ENCODE measurements at places on chromosomes 7 and 10. TPM values are rescaled to one million over a fixed set of nuclear protein-coding genes. Genes with fewer than 3 reads are reported as not detected.

DNA sequence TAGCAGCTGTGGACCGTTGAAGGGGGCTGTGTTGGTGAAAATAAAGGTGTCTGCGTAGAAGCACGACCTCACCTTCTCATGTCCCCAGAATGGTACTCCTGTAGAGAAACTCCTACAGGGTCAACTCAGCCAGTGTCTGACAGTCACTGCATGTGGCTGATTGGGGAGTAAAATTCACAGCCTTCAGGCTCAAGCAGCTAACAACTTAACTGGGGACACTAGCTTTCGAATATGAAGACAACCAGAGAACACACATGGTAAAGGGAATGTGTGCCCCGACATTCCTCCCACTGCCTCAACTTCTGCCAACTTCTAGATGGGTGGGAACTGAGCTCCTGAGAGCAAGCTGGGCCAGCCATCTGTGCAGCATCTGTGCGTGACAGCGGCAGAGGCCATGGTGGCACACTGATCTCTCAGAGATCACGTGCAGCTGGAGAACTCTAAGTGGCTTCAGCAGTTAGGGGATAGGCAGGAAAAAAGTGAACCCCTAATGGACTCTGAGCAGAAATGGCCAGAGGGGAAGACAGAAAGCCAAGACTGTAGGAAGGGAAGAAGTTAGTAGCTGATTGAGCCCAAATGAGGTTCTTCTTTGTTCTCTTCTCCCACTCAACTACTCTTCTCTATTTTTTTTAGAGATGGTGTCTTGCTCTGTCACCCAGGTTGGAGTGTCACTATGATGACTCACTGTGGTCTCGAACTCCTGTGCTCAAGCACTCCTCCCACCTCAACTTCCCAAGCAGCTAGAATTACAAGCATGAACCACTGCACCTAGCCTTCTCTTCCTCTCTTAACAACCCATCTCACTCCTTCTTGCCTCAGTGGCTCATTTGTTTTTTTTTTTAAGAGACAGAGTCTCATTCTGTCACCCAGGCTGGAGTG is 280.8 kb downstream of the ZEB1 start:
- DNase-seq, result no peak

DNA sequence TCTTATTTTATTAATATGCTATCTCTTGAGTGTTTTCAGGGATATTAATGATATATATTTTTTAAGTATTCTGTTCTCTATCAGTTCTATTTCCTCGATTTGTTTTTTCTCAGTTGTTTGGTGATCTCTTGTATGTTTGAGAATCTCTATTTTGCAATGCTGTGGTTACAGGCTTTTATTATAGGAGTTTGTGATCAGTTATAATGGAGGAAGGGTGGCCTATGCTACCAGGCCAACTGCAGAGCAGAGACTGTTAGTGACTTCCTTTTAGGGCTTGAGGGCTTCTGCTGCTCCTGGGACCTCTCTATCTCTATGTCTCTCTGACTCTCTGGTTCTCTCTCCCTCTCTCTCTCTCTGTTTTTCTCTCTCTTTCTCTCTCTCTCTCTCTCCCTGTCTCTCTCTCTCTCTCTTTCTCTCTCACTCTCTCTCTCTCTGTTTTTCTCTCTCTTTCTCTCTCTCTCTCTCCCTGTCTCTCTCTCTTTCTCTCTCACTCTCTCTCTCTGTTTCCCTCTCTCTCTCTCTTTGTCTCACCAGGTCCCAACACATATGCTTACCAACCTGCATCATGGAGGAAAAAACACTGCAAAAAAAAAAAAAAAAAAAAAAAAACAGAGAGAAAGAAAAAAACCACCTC is 69.4 kb upstream of the CAV2 start:
- no peak for DNase-seq

DNA sequence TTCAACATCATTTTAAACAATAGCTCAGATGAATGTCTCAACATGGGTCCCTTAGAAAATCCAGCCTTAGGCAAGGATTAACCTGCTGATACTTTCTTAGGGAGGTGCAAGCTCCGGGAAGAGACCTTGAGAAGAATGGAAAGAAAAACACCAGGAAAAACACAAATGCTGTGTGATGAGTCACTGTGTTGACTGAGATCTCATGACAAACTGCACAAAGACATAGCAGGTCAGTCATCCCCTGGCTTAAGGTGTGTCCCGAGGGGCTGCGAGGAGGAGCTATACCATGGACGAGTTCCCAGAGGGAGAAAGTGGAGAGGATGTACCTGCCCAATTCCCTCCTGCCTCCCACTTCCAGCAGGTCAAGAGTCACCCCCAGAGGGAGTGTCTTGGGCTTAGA is 98.0 kb downstream of the TEX36 start:
- peak; percentile 45 for DNase-seq

DNA sequence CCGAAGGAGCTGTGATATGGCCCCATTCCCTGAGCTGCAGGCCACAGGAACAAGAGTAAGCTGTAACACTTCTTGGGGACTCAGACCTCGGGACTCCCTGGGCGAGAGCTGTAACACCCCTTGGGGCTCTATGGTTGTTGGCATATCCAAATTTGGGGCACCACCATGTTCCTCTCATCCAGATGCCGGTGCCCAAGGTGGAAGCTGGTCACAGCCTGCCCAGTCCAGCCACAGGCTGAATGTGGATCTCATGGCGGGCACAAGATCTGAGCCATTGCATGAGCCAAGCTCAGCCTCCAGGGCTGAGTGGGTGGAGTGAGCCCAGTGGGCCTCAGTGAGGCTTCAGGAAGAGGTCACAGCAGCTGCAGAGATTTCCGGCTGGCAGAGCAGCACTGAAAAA is 78.9 kb downstream of the TMEM106B start:
- no peak for DNase-seq

DNA sequence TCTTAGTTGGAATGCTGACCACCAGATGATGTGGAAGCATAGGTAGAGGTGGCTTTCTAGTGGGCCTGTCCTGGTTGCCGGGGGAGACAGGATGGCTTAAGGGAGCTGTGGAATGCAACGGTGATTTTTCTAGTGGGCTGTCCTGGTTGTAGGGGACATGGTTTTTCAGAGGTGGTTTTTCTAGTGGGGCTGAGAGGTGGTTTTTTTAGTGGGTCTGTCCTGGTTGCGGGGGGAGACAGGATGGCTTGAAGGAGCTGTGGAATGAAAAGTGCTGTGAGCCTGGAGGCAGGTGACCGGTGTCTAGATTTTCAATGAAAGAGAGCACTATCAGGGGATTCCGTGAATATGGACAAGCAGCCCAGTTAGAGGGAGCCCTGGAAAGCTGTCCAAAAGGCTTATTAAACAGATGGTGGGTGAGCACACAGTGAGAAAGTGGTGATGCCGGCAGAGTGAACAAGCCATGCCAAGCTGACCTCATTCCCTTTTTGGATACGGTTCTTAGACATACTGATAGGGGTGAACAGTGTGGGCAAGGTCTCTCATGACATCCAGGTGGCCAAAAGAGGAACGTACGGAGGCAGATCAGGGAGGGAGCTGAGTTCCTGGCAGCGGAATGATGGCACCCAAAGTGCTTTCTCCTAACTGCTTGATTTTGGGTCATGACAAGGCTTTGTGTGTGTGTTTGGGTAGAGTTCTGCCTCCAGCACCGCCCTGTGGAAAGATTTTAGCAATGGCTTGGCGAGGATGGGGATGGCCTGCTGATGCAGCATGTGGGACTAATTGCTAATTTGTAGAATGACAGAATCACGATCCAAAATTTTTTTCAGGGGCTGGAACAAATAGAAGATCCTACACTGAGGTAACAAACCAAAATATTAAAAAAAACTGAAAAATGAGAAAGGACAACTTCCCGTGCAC is 126.6 kb downstream of the TMEM178B start:
- DNase-seq, result no peak

DNA sequence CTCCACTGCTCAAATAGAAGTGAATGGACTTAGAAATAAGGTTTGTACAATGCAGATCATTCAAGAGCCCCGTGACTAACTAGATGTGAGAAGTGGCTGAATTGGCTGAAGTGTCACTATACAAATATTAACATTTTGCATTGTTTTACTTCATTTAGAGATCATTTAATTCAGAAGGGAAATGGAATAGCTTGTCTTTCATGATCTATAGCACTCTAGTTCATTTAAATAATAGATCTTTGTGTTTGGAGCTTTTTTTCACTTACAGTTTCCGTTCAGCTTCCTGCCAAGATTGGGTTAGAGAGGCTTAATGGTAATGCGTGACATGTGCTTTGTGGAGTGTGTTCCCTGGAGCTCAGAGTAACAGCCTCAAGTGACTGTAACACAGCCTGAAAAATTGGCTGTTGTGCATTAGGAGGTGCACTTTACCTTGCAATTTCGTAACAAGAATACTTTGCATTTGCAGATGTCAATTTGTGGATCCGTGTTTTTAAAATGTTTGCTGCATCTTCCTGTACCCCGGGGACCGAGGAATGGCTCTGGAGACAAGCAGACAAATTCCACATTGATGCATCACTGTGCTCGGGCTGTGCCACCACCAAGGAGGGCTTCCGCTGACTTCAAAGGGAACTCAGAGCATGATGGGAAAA is 170.3 kb downstream of the NRP1 start:
- DNase-seq, result peak; percentile 37

GRCh38 chr10:44921506-44921905 is 10.4 kb downstream of the TMEM72 start:
- no peak for DNase-seq

DNA sequence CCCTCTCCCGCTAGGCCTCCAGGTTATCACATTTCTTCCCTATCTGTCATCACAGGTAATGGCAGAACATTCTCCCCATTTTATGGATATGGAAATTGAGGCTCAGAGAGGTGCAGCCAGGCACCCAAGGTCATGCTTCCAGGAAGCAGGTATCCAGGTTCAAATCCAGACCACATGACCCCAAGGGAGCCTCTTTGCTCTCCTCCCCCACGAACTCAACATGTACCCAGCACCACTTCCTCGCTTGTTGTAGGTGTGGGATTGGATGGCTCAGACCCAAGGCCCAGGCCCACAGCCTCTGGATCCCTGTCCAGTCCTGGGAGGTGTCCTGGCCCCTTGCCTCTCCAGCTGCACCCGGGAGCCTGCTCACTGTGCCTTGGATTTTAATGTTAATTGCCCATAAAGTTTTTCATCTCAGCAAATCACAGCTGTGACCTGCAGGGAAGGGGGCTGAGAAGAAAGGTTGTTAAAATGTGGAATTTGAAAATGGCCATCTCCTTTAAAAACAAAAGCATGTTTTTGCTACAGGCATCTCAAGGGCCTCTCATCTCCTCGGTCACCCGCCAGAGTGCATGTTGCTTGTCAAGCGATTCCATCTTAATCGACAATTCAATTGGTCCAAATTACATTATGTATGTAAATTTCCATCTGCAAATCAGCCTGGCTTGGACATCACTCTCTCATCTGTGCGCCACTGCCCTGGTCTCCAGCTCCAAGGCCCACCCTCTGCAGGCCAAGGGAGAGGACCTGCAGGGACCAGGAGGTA is 205.4 kb upstream of the ZMIZ1 start:
- DNase-seq, result no peak

- no peak for DNase-seq
Measured at GRCh38 chr10:44435196-44435595, 50.3 kb upstream of the CXCL12 start.

DNA sequence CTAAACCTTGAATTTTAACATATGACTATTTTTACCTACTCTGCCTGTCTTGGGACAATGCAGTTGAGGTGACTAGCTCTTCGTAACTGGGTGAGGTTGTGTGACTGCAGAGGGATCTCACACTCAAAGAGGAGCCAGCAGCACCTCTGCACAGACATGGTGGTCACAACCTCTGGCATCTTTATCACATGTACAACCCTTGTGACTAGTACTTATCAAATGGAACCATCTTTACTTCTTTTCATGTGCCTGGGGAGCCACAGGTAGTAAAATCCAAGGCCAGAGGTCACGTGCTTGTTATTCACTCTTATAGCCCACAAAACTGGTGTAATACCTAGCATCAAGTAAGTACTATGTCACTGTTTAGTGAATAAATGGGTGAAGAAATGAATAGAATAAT is 244.3 kb downstream of the COBL start:
- DNase-seq, result no peak

GRCh38 chr7:44541876-44542610 is 913 bp upstream of the NPC1L1 start:
- DNase-seq, result no peak

GRCh38 chr10:14405076-14406065 is 74.6 kb upstream of the FRMD4A start:
- peak; percentile 84 for DNase-seq

GRCh38 chr10:87664276-87664701 is 4.6 kb downstream of the PAPSS2 start:
- no peak for DNase-seq

GRCh38 chr7:108109221-108109908 is 20.8 kb downstream of the LAMB4 start:
- no peak for DNase-seq

SORCS1 gene
- total RNA-seq, result not detected

ACTA2 gene
- 4.1 TPM for total RNA-seq

CACNA2D1 gene
- 7.8 TPM for total RNA-seq

MYL7 gene
- total RNA-seq, result not detected

PTN gene
- not detected for total RNA-seq

COL1A2 gene
- 9.2 TPM for total RNA-seq

NKX2-3 gene
- total RNA-seq, result not detected

BMS1 gene
- 17.1 TPM for total RNA-seq

WDFY4 gene
- 0.25 TPM for total RNA-seq

MMRN2 gene
- 82.2 TPM for total RNA-seq

IRF5 gene
- 0.26 TPM for total RNA-seq

EN2 gene
- total RNA-seq, result under 0.01 TPM
